CD8-positive, alpha-beta memory T cell (primary cell): ENCODE measurements at places on chromosomes 2 and 18. TPM values are rescaled to one million over a fixed set of nuclear protein-coding genes. Genes with fewer than 3 reads are reported as not detected.

HMSD gene
- 11.4 TPM for total RNA-seq

CD207 gene
- total RNA-seq: not detected

INHBB gene
- not detected for total RNA-seq

FAM117B gene
- total RNA-seq: 6.4 TPM

SOCS6 gene
- 1.2 TPM for total RNA-seq
